ENCODE measurements at places on chromosomes 11 and 22. TPM values are rescaled to one million over a fixed set of nuclear protein-coding genes. Genes with fewer than 3 reads are reported as not detected.

DNA sequence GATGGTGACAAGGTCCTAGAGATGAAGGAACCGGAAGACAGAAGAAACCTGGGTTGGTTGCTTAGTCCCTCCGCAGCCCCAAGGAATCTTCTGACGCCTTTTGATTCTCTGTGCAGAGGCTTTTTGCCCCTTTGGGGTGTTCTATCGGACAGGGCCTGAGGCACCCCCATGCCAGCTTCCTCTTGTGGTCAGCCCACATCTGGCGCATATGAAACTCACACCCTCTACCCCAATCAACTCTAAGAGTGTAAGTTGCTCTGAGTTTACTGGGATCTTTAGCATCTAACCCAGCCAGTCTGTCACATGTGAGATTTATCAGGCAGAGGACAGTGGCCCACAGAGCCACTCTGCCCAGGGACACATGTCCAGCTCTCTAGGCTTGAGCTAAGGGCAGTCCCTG lies 17.4 kb downstream of the RASD2 start:
- DNase-seq: no peak

GRCh38 chr11:81421251-81421860 lies 1312.3 kb downstream of the FAM181B start:
- DNase-seq: no peak

Gene LRRC32
- polyA plus RNA-seq: 0.19 TPM

Gene MLC1
- 1.8 TPM for polyA plus RNA-seq

All from CD14-positive monocyte (primary cell).